IPS DF 19.7 (cell line): ENCODE measurements at places on chromosomes 16 and 17.

DNA sequence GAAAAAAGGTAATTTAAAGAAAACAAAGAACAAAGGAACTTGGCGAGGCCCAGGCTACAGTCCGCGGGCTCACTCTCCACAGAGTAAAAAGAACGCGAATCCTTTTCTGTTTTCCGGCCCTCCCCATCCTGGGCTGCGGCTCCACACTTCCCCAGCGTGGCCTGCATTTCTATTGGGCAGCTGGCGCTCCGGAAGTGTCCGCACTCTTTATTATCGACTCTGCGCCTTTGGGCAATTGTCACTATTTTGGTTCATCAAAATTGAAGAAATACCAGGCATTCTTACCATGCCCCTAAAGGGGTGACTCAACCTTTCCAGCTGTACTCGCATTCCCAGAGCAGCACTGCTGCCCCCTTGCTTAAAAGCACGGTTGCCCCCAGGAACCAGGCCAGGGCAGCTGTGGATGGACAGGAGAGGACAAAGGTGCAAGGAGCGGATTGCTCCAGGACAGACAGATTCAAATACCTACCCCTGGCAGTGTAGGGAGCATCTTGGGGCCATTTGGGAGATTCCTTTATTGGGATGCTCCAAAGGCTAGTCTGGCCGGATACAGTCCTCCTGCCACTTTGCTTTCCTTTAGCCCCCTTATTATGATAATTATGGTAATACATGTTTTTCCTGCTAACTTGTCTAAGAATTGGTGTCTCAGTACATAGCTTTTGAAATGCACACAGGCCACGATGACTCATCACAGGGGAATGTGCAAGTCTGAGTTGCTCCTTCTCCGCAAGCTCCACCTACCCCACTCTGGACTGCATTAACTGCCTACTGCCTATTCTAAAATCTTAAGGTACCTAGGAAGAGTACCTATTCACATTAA, 985 bp upstream of the SLFN12 start:
- peak; percentile 100 for DNase-seq

DNA sequence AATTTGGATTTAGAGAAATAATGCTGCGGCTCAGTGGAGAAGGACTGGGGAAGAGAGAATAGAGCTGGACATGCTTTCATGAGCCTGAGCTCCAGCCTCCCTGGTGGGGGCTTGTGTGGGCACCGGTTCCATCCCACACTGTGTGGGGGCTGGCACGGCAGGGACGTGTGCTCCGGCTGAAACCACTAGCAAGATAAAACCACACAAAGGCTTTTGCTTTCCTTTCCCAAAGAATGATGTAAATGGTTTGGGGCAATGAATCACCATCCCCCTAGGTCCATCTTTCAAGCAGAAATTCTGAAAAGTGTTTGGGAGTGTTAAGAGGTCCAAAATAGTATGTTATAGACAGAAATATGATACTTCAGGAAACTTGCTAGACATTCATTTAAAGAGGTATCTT, 77.0 kb downstream of the CDH11 start:
- DNase-seq: no peak

- no peak for DNase-seq
These were observed 538.7 kb downstream of the RBFOX1 start for GRCh38 chr16:7871371-7871770.

DNA sequence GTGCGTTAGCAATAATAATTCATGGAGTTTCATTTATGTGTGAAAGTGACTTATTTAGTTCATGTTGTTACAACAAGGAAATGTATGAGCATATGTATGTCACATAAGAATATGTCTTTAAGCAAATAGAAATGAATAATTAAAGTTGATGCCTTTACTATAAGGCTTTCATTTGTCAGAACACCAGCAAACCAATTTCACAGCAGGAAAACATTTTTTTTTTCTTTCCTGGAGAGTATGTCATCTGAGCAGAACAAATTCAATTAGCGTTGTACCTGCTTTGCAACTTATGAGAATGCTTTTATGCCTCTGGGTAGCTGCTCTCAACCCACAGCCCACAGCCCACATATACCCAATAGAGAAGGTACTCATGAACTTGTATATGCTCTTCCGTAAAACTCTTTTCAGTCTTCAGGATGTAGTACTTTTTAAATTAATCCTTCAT, 26.3 kb upstream of the APOH start:
- DNase-seq: no peak

DNA sequence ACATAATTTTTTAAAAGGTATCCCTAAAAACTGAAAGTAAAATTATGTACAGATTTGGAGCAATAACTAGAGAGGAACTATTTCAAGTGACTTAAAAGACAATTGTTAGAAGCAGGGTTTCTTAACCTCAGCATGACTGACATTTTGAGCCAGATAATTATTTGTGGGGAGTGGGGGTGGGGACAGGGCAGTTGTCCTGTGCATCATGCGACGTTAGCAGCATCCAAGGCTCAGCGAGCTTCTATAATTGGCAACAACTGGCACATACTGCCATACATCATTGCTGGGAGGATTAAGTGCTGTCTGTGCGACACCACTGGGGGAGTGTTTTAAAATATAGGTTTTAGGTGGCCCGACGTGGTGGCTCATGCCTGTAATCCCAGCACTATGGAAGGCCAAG, 27.1 kb downstream of the GABARAPL2 start:
- no peak for DNase-seq

- DNase-seq: no peak
These were observed 59.7 kb upstream of the DHX40 start for GRCh38 chr17:59505610-59506276.

DNA sequence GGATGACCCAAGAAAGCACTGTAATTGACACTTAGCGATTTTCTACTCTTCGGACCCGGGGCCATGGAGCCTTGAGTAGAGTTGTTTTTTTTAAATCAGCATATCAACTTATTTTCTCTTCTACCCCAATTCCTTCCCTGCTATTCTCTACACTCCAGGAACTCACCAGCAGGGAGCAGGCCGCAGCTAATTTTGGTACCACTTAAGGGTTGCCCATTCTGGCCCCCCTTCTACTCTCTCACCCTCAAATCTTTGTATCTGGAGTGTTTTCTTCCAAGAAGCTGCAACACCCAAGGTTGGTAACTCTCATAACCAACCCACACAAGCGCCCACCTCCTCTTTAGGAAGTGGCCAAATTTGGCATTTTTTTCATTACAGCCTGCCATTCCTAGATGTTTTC, 5.5 kb upstream of the ERAL1 start:
- no peak for DNase-seq

GRCh38 chr17:19408346-19408710, 2.7 kb upstream of the RNF112 start:
- no peak for DNase-seq

GRCh38 chr17:17196776-17197175, 9.4 kb downstream of the PLD6 start:
- DNase-seq: no peak

DNA sequence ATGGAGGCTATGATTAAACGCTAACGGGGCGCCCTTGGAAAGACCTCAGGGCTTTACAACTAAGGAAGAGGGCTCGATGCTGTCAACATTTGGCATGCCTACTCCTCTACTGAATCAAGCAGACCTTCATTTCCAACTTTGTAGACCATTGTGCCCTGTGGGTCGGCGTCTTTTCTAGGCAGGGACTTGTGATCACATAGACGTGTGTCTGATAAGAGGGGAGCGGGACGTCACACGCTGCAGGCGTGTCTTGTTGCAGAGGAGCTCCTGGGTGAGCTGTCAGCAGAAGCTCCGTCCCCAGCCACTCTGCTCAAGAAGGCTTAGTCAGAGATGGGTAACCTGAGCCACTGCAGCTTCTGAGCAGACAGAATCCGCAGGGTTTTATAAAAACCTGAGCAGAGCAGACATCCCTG, 2.8 kb downstream of the MAPK8IP3 start:
- DNase-seq: no peak

- no peak for DNase-seq
These were observed 48.6 kb downstream of the FOXL1 start for GRCh38 chr16:86626966-86627365.

GRCh38 chr17:72802726-72803125, 289.8 kb downstream of the SLC39A11 start:
- DNase-seq: no peak

DNA sequence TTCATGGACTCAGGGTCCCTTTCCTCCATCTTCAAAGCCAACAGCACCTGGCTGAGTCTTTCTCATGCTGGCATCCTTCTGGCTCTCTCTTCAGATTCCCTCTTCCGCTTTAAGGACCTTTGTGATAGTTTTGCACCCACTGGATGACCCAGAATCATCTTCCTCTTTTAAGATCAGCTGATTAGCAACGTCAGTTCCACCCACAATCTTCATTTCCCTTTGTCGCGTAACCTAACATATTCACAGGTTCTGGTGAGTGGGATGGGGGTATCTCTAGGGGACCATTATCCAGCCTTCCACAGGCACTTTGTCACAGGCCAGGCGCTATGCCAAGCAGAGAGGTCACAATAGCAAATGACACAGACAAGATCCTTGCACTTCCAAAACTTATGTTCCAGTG, 593.8 kb downstream of the MAF start:
- no peak for DNase-seq

DNA sequence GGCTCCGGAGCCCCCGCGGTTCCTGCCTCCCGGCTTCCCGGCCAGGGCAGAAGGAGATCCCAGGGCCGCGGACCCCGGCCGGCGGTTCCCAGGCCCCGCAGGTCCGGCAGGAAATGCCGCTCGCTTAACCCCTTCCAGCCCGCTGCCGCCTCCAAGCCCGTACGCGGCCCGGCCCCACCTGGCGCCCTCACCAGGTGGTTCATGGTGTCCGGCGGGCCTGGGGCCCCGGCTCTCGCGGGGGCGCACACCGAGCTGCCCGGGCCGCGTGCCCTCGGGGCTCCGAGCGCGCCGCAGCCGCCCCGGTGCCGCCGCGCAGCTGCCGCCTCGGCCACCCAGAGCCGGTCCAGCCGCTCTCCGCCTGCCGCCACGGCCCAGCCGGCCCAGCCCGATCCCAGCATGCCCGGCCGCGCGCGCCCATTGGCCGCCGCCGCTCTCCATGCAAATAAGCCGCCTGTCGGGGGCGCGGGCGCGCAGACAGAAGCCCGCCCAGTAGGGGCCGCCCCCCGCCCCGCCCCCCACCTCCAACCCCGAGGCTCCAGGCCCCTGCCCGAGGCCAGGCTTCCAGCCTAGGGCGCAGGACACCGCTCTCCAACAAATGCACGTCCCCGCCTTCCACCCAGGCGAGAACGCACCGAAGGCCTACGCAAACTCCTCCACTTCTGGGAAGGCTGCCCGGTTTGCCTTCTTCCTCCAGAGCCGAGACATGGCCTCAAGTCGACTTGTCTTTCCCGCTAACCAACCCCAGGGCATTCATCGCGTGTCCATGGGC, at the start of gene BCAR1:
TSS of gene BCAR1 (minus strand) at position 345 of the 769 bp plus-strand sequence. CDS start at position 203, 142 bp downstream.
- DNase-seq: no peak

DNA sequence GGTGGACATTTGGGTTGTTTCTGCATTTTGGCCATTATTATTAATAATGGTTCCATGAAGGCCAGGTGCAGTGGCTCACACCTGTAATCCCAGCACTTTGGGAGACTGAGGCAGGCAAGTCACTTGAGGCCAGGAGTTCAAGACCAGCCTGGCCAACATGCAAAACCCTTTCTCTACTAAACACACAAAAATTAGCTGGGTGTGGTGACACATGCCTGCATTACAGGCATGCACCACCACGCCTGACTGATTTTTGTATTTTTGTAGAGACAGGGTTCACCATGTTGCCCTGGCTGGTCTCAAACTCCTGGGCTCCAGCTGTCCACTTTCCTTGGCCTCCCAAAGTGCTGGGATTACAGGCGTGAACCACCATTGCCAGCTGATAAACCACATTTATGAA, 58.5 kb downstream of the TNFRSF13B start:
- no peak for DNase-seq

GRCh38 chr16:88072571-88073001, 121.4 kb downstream of the BANP start:
- DNase-seq: no peak

GRCh38 chr16:82078125-82078524, 43.1 kb downstream of the HSD17B2 start:
- DNase-seq: no peak

DNA sequence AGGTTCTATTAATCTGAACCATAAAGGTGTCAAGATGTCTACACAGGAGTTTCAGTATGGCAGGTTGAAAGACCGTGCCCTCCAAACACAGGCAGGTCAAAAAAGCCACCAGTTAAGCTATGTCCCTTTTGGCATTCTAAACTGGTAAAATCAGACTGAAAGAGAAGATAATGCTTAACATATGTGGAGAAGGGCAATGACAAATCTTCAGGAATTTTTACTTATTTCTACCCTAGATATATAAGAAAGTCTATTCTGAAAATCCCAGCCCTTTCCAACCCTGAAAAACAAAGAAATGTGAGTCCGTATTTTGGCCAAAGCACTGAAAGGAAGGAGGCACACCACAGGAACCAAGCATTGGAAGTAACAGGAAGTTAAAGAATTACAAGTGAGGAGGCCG, 16.5 kb downstream of the AP1G1 start:
- no peak for DNase-seq

- DNase-seq: no peak
These were observed 5.9 kb upstream of the C16orf87 start for GRCh38 chr16:46836534-46837530.

- no peak for DNase-seq
These were observed 5.1 kb downstream of the MVP start for GRCh38 chr16:29825145-29826044.

- DNase-seq: no peak
These were observed 21.1 kb downstream of the CDR2 start for GRCh38 chr16:22353191-22353919.

DNA sequence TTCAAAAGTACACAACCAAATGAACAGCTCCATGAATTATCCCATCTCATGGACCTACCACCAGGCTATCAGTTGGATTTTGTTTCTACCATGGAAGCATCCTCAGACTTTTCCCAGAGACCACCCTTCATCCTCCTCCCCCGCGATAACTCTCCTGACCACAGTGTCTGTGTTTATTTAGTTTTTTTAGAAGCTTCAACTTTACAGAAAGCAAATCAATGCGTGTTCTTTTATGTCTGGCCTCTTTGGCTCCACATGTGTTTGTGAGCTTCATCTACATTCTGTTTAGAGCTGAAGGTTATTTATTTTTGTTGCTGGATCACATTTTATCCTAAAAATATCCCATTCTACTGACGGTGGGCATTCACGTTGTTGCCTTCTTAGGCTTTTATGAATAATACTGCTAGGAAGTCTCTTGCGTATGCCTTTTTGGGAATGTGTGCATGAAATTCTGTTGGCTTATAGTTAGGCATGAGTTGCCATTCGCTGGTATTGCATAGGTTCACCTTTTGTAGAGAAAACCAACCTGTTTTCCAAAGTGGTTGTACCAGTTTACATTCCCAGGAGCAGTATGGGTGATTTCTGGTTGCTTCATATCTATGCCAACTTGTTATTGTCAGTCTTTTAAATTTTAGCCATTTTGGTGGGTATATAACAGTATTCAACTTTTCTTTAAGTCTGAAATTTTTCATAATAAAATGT, 83.0 kb downstream of the CMIP start:
- no peak for DNase-seq

GRCh38 chr17:80647746-80648145, 103.1 kb downstream of the RPTOR start:
- DNase-seq: no peak

DNA sequence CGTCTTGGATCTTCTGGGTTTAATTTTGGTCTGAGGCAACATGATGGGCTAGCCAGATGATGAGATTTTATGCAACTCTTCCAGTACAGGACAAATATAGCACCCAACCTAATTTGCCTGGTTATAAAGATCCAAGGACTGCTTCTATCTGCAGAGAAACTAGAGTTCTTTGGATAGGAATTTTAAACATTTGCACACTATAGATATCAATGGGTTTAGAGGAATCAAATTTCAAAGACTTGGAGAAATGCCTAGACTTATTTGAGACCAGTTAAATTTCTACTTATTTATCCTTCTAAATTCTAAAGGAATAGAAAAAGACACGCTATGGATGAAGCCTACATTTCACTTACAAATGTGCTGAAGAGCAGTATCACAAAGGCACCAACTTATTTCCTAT, 12.6 kb downstream of the PMFBP1 start:
- no peak for DNase-seq
